ENCODE measurements at places on chromosomes 2 and 18.

GRCh38 chr18:58596265-58596681 is 32.6 kb downstream of the ALPK2 start:
- DNase-seq = no peak

- no peak for DNase-seq
Observed at GRCh38 chr2:131125195-131125757, 20.1 kb downstream of the PLEKHB2 start.

DNA sequence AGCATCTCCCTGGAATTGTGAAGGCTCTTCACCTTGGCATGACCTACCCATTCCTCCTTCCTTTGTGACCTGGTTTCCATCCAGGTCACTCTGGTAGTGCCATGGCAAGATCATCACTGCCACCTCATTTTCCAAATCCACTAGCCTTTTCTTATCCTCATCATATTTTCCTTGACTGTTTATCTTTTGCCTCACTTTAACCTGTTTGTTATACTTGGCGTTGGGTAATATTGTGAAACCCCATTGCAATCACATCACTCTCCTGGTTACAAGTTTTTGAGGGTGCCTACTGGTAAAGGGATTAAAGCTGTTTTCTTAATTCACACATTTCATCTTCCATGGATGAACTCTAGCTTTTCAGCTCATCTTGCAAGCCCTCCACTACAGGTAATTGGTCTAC is 39.1 kb upstream of the IGFBP2 start:
- no peak for DNase-seq

DNA sequence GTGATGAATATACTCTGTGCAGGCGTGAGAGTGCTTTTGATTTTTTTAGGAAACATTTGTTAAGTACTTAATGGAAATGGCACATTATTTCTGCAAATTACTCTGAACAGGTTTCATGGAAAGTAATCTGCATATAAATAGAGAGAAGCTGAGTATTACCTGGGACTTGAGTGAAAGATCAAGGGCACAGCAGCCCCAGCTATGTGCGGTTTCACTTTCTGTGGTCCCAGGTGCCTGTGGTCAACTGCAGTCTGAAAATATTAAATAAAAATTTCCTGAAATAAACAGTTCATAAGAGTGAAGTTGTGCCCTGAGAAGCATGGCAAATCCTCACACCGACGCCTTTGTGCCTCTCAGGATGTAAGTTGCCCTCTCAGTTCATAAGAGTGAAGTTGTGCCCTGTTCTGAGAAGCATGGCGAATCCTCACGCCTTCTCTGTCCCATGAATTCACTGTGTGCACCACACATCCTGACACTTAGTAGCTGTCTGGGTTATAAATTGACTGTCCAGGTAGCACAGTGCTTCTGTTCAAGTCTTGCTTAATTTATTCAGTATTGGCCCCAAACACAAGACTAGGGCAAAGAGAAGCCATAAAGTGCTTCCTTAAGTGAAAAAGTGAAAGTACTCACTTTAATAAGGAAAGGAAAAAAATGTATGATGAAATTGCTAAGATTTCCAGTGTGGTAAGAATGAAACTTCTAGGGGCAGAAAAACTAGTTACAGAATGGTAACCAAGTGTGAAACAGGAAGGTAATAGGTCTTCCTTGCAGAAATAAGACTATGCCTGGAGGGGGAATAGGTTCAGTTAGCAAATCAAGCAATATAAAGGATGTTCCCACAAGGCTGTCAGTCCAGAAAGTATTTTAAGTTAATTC is 4.3 kb upstream of the SNTG2 start:
- no peak for DNase-seq

GRCh38 chr2:162029287-162029901 is 44.6 kb downstream of the DPP4 start:
- DNase-seq = peak; percentile 48
